ENCODE measurements at places on chromosomes 4 and X. TPM values are rescaled to one million over a fixed set of nuclear protein-coding genes. Genes with fewer than 3 reads are reported as not detected.
A peak's percentile ranks its signal among the peaks of the same experiment; 100 is the strongest.

The DKK2 gene
- total RNA-seq = not detected

The SLC10A7 gene
- 23.9 TPM for total RNA-seq

The VCX3B gene
- total RNA-seq = not detected

The FRAS1 gene
- not detected for total RNA-seq

The CSN1S1 gene
- not detected for total RNA-seq

The ADH1A gene
- not detected for total RNA-seq

The PPP2R2C gene
- not detected for total RNA-seq

The NR3C2 gene
- 2.2 TPM for total RNA-seq

- H3K27ac ChIP-seq = no peak overlapping the region
- H3K4me1 ChIP-seq = no peaks in the 10 kb centered on the region
- no peaks in the 10 kb centered on the region for H3K36me3 ChIP-seq
- DNase-seq = no peak
- no peak overlapping the region for H3K4me3 ChIP-seq
- no peaks in the 10 kb centered on the region for H3K27me3 ChIP-seq
These were observed 335.7 kb downstream of the FSTL5 start for GRCh38 chr4:161828061-161828460.

GRCh38 chrX:63350465-63350877 is 661 bp downstream of the SPIN4 start:
- DNase-seq = peak; percentile 49
- H3K36me3 ChIP-seq = peaks cover 11% of the 10 kb centered on the region
- H3K27ac ChIP-seq = peak overlapping the region; percentile 88
- peak overlapping the region; percentile 93 for H3K4me3 ChIP-seq

DNA sequence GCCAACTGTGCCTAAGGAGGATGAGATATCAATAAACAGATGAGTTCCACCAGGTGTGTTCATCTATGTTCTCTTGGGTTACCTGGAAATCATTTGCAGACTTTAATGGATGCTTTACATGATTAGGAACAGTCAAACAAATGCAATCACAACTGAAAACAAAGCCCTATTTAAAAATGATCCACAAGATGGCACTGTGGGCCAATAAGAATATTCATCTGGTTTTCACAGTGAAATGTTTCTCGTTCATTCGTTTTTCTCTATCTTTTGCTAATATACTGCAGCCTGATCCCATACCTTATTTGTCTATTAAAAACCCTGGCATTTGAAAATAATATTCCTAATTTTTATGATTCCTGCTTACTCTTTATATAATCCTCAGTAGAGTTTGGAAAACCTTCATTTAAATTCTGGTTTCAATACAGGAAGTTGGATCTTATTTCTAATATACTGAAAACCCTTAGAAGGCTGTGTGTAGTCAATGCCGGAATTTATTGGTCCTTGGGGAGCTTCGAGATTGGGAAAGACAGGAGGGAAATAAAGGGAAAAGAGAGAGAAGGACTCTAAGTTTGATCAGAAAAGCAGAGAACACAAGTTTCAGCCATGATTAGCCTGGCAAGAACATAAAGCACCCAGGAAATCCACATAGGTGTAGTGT is 63.8 kb upstream of the TAPT1 start:
- no peak overlapping the region for H3K27ac ChIP-seq
- no peak for DNase-seq
- H3K4me1 ChIP-seq = peaks cover 4% of the 10 kb centered on the region
- H3K4me3 ChIP-seq = no peak overlapping the region
- H3K27me3 ChIP-seq = peaks cover 2% of the 10 kb centered on the region

- H3K4me3 ChIP-seq = no peak overlapping the region
- no peaks in the 10 kb centered on the region for H3K27me3 ChIP-seq
- no peak for DNase-seq
- no peaks in the 10 kb centered on the region for H3K36me3 ChIP-seq
These were observed 63.1 kb downstream of the ANOS1 start for GRCh38 chrX:8668813-8669212.

GRCh38 chr4:139153411-139154133 is 23.4 kb downstream of the ELF2 start:
- peaks cover 2% of the 10 kb centered on the region for H3K27me3 ChIP-seq
- H3K4me3 ChIP-seq = no peak overlapping the region
- no peaks in the 10 kb centered on the region for H3K4me1 ChIP-seq
- no peak for DNase-seq

DNA sequence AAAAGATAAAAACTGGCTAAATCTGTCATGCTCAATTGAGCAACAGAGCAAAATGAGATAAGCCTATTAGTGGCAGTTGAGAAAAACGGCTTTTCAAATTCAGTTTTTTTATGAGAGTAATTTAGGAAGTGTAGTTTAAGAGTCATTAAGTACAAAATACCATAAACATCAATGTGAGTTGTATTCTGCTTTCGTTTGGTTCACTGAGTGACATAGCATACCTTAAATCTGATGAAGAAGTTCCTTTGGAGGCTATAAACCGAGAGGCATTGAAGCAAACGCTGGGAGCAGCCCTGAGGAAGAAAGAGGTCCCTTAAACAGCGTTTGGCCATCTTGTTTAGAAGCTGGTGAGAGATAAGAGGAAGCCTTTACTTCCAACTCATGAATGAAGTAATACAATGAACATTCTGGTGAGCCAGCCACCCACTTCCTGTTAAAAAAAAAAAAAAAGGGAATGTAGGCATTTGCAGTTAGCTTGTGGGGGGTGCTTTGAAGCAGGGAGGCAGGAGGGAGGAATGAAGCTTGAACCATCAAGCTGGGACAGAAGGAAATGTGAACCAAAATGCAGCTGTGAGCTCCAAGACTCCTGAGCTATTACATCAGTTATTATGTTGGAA is 132.3 kb downstream of the ZNF330 start:
- no peaks in the 10 kb centered on the region for H3K27me3 ChIP-seq
- H3K36me3 ChIP-seq = no peaks in the 10 kb centered on the region

GRCh38 chr4:142715727-142716126 is 130.4 kb downstream of the INPP4B start:
- H3K4me3 ChIP-seq = no peak overlapping the region
- peaks cover 10% of the 10 kb centered on the region for H3K4me1 ChIP-seq
- no peak overlapping the region for H3K27ac ChIP-seq
- H3K27me3 ChIP-seq = no peaks in the 10 kb centered on the region
- H3K36me3 ChIP-seq = peaks cover 1% of the 10 kb centered on the region
- no peak for DNase-seq

DNA sequence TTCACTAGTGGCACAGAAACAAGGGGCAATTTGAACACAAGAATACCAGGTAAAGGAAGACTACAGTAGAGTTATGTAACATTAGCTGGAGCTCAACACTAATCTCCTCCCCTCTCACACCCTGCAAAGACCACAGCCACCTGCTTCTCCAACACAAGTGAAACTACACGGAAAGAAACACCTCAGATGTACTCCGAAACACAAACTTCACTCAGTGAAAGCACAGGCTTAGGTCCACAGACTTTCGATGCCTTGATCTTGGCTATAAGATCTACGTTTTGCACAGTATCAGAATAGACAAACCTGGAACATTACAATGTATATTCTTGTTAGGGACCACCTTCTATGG is 7.6 kb downstream of the ACSL1 start:
- H3K4me1 ChIP-seq = peaks cover 31% of the 10 kb centered on the region
- H3K27ac ChIP-seq = no peak overlapping the region
- H3K27me3 ChIP-seq = no peaks in the 10 kb centered on the region
- DNase-seq = no peak
- H3K36me3 ChIP-seq = no peaks in the 10 kb centered on the region

DNA sequence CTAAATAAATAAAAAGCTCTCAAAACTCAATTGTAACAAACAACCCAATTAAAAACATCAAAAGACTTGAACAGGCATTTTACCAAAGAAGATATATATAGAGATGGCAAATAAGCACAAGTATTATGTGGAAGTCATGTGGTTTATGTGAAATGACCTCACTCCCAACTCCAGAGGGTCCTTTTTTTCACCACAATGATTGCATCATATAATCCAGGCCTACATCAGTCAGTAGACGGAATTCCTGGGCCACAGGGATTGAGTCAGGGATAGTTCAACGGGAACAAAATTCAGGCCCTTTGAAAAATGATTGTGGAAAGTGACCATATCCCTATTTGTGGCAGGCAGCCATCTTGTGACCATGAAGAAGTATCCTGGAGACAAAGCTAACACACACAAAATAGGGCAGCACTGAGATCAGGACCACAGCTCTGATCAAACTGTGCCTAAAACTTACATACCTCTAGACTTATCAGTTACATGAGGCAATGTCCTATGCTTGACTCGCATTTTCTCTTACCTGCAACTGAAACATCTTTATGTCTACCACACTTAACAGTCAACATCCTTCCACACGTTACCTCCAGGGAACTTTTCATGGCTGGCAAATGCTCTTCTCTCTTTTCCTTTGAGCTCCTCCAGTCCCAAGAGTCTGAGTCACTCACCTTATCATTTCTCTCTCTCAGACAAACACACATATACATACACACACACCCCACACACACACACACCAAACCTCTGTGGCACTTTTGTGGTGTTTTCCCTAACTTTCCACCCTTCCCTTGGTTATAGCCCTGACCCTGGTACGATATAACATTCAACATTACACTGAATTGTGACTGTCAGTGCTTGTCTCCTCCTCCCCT is 113.5 kb downstream of the PHF8 start:
- no peak for DNase-seq
- no peak overlapping the region for H3K27ac ChIP-seq
- no peaks in the 10 kb centered on the region for H3K36me3 ChIP-seq
- peaks cover 2% of the 10 kb centered on the region for H3K4me1 ChIP-seq
- no peaks in the 10 kb centered on the region for H3K27me3 ChIP-seq

- H3K4me3 ChIP-seq = no peak overlapping the region
- H3K36me3 ChIP-seq = peaks cover 12% of the 10 kb centered on the region
- H3K4me1 ChIP-seq = peaks cover 56% of the 10 kb centered on the region
- H3K27ac ChIP-seq = no peak overlapping the region
- DNase-seq = no peak
These were observed 2.7 kb downstream of the TMEM154 start for GRCh38 chr4:152677117-152677516.

DNA sequence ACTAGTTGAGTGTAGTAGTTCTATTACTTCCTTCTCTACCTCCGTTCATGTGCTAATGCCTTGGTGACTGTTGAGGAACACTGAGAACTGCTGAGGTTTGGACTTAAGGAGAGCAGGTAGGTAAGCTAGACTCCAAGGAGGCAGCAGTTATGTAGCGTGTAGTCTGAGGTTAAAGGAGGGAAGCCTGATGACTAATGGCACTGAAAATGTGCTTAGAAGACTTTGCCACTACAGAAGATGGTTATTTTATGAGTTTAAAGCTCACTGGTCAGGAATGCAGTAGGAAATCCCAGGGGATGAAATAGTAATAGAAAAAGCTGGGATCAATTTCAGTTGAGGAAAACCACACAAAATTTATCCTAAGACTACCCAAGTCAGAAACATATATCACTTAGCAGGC is 1077.3 kb downstream of the RAPGEF2 start:
- H3K27ac ChIP-seq = no peak overlapping the region
- no peak for DNase-seq
- H3K36me3 ChIP-seq = no peaks in the 10 kb centered on the region
- no peaks in the 10 kb centered on the region for H3K4me1 ChIP-seq
- H3K27me3 ChIP-seq = no peaks in the 10 kb centered on the region

DNA sequence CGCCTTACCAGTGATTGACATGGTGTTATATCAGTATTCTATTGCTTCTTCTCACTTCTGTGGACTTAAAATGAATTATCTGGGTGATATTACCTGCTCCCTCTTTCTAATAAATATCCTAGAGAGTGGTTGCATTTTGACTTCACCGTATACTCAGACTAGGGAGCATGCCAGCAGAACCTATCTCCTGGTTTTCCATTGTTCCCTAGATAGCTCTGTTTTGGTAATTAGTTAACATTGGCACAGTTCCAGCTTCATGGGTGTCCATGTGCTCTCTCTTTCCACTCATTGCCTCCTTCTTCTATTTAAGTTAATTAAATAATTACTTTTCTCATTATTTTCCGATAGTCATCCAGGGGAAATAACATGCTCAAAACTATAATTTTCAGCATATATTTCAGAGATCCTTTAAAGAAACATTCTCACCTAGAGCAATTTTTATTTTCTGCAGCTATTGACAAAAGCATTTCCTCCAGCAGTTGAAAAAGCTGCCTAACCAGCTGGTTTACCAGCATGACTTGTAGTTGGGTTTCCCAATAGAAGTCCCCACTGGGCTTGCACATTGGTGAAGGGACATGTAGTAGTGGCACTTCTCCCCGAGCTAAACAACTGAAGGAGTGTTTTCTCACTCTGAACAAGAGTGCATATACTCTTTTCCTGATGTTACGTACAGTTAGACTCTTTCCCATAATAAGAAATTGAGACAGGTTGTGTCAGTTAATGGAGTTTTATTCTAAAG is 27.9 kb upstream of the PAPSS1 start:
- peaks cover 2% of the 10 kb centered on the region for H3K4me1 ChIP-seq
- peaks cover 40% of the 10 kb centered on the region for H3K27me3 ChIP-seq
- H3K27ac ChIP-seq = no peak overlapping the region
- DNase-seq = no peak
- no peaks in the 10 kb centered on the region for H3K36me3 ChIP-seq

DNA sequence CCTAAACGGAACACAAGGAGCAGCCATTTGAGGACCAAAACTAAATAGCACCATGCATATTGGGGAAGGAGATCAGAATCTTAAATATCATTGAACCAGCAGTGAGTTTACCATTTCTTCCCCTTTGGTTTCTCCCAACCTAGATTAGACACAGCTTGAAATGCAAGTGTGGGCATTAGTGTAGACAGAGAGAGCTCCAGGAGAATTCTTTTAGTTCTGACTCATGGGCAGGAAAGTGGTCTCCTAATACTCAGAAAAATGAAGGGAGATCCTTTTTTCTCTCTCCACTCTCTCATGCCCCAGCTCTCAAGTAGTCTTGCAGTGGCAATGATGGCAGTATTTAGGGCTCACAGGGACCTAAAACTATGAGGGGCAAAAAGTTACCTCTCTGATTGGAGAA is 567.9 kb downstream of the INPP4B start:
- H3K27me3 ChIP-seq = no peaks in the 10 kb centered on the region
- no peak overlapping the region for H3K27ac ChIP-seq
- DNase-seq = no peak

- no peak overlapping the region for H3K4me3 ChIP-seq
- no peak overlapping the region for H3K27ac ChIP-seq
- no peaks in the 10 kb centered on the region for H3K27me3 ChIP-seq
- no peak for DNase-seq
- H3K4me1 ChIP-seq = no peaks in the 10 kb centered on the region
- no peaks in the 10 kb centered on the region for H3K36me3 ChIP-seq
These were observed 685.0 kb upstream of the EPHA5 start for GRCh38 chr4:66355328-66355727.

- H3K27me3 ChIP-seq = no peaks in the 10 kb centered on the region
- no peak overlapping the region for H3K27ac ChIP-seq
- H3K36me3 ChIP-seq = peaks cover 29% of the 10 kb centered on the region
- H3K4me1 ChIP-seq = peaks cover 18% of the 10 kb centered on the region
- H3K4me3 ChIP-seq = no peak overlapping the region
- no peak for DNase-seq
These were observed 116.2 kb downstream of the CAMK2D start for GRCh38 chr4:113645288-113645687.

GRCh38 chr4:42761804-42762203 is 104.9 kb upstream of the ATP8A1 start:
- H3K4me1 ChIP-seq = no peaks in the 10 kb centered on the region
- DNase-seq = no peak
- no peak overlapping the region for H3K4me3 ChIP-seq

GRCh38 chrX:153971124-153971449 is 531 bp downstream of the HCFC1 start:
- H3K36me3 ChIP-seq = peaks cover 24% of the 10 kb centered on the region
- no peaks in the 10 kb centered on the region for H3K27me3 ChIP-seq
- peak; percentile 92 for DNase-seq
- H3K4me3 ChIP-seq = peak overlapping the region; percentile 95

- H3K27ac ChIP-seq = no peak overlapping the region
- H3K27me3 ChIP-seq = peaks cover 5% of the 10 kb centered on the region
- no peak overlapping the region for H3K4me3 ChIP-seq
- H3K4me1 ChIP-seq = peaks cover 11% of the 10 kb centered on the region
- H3K36me3 ChIP-seq = no peaks in the 10 kb centered on the region
These were observed 8.8 kb upstream of the GRPR start for GRCh38 chrX:16114611-16115010.
